Anterior cingulate cortex (tissue), 58 donors: ENCODE measurements at places on chromosomes 12 and 14.

DNA sequence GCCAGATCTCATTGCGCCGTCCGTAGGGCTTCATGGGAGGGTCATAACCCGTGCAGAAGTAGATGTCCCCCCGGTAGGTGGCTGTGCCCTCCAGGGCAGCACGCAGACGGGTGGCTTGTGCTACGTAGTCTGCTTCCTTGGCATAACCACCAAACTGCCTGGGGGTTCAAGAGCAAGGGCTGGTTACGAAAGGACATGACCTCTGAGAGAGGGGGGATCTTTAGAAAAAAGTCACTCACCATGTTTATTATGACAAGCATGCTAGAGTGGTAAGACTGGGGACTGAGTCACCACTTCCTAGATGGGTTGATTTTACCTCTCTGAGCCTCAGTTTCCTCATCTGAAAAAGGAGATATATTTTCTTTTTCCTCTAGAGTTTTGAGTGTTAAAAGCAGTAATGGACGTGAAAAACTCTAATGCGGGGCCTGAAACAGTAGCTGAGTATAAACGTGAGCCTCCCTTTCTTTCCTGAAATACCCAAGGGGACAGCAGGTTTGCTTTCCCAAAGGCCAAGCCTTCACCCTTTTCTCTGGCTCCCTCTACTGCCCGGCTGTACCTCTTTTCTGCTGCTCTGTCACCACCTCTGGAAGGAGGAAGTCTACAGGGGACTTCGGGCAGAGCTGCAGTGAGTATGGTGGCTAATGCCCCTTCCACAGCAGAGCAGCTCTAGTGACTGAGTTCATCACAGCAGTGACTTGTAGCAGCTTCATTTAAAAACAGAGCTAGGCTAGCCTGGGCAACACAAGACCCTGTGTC is 23.5 kb upstream of the GPRC5D start:
- no peak for DNase-seq

DNA sequence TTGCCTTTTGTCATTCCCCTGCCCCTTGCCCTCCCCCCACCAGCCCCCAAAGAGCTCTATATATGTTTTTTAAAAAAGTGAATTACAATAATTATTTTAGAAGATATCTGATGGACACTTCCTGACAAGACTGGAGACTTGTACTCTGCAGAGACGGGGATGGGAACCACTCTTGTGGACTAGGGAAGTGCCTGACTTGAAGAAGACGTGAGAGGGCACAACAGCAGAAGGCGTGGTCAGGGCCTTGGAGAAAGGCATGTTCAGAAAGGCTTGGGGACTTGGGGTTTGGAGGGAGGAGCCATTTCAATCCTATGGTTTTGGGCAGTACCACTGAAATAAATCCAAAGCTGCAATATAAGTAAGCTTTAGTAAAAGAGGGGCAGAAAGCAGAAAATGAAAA is 154.7 kb downstream of the APAF1 start:
- DNase-seq, result no peak

DNA sequence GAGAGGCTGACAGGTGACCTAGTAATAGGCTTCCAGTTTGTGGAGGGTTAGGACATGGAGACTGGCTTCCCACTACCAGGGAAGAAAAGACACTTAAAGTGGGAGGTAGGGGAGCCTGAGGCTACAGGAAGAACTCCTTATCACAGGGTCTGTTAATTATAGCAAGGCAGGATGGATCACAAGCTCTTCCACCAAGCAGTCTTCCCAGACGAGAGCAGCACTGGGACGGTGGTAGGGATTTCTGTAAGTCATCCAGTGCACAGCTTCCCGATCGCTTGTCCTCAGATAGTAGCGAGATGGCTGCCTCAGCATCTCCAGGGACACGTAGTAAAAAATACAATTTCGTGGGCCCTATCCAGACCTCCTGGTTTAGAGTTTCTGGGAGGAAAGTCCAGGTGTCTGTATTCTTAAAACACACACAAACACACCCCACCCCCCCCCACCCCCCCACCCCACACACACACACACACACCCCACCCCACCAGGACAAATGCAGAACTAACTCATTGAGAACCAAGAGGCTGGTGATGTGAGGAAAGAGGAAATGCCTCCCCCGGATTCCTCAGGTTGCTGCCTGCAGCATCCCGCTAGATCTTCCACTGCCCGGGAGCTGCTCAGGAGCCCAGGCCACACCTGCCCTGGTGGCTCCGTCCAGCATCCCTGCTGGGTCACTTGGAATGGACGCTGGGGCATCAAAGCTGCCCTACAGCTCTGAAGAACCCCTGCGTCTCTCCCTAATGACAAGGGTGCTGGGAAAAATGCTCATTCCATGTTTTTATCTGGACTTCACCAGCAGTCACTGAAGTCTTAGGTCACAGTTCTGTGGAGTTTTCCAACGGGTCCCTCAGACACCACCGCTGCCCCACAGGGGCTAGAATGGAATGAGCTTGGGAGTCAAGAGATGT is 307.2 kb downstream of the CACNA1C start:
- no peak for DNase-seq

DNA sequence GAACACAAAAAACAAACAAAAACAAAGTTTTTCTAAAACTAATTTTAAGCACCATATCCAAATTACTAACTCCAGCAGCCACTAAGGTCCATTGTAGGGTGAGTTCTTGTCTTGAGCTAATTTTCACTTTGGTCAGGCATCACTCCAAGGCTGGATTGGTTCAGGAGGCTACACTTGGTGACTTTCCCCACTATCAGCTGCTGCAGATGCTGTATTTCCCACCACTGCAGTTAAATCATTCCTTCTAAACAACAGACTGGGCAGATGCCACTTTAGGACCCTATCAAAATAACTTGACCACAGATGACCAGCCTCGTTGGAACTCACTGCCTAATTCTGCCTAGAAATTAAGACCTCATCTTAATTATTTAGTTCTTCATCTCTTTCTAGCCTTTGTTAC is 140.5 kb downstream of the SLC16A7 start:
- DNase-seq, result no peak

- no peak for DNase-seq
Measured at GRCh38 chr12:82862069-82862841, 175.5 kb downstream of the TMTC2 start.

GRCh38 chr12:84128117-84128991 is 784.2 kb downstream of the SLC6A15 start:
- DNase-seq, result no peak

DNA sequence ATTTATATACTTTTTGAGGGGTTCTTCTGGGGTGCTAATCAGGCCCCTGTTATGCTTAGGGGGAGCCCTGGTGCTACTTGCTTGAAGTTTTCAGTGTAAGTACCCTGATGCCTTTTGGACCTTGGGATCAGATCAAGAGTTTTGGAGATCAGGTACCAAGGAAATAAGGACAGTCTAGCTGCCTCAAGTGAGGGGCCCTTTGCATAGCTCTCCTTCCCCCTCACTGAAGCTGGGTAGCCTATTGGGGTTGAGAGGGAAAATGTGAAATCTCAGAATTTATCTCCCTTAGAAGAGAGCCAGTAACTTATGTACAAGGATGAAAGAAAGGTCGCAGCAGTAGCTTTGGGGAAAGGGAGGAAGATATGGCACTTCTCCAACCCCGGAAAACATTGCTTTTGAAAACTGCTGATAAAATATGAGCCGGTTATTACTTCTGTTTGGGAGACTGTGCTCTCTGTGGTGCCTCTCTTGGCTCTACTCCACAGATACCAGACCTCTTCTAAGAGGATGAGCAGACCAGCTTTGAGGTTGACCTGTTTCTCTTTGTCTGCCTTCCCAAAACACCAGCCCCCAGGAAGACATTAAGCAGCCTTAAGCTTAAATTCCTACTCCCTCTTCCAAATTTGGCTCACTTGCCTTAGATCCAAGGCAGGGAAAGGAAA is 8.8 kb upstream of the AMHR2 start:
- DNase-seq, result no peak

GRCh38 chr14:33781236-33781635 is 169.6 kb downstream of the EGLN3 start:
- no peak for DNase-seq

DNA sequence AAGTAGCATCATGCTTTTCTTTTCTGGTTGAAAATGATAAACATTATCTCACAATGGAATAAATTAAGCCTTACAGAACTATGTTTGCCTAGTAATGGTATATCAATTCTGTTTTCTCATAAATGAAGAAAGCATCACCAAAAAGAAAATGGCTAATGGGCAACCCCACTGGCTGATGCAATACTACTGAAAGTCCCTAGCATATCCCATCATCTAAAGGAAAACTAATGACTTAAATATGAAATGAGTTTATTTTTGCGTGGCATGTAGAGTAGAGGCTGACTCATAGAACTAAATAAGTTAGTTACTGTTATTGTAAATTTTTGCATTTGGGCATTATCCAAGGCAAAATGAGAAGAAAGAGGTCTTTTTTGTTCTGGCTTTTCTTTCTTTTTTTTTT is 1156.3 kb upstream of the SEL1L start:
- DNase-seq, result no peak

DNA sequence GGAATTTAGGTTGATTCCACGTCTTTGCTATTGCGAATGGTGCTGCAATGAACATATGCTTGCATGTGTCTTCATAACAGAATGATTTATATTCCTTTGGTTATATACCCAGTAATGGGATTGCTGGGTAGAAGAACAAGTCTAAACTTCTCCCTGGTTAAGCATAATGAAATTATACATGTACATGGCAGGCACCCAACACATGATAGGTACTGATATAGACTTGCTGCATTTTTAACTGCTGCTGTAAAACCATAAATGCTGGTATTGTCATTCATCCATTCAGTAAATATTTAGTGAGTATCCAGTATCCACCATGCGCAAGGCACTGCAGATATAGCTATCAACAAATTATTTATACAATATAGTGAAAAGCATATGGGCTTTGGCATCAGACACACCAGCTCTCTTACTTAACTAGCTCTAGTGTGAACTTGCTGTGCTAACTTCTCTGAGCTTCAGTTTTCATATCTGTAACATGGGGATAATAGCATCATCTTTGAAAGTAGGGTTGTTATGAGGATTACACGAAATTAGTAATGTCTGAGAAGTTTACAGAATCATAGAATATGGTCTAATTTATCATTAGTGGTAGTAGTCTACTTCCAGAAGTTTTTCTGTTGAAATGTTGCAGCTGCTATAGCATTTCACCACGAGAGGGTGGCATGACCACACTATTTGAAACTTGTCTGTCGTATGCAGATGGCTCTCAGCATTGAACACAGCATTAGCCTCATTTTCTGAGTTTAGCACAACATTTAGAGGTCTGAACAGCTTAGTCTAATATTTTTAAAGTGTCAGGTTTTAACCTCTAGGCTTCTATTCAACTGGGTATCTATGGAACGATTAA is 32.0 kb upstream of the SEL1L start:
- DNase-seq, result no peak

- peak; percentile 6 for DNase-seq
Measured at GRCh38 chr12:25653487-25654175, 100.5 kb upstream of the LMNTD1 start.

DNA sequence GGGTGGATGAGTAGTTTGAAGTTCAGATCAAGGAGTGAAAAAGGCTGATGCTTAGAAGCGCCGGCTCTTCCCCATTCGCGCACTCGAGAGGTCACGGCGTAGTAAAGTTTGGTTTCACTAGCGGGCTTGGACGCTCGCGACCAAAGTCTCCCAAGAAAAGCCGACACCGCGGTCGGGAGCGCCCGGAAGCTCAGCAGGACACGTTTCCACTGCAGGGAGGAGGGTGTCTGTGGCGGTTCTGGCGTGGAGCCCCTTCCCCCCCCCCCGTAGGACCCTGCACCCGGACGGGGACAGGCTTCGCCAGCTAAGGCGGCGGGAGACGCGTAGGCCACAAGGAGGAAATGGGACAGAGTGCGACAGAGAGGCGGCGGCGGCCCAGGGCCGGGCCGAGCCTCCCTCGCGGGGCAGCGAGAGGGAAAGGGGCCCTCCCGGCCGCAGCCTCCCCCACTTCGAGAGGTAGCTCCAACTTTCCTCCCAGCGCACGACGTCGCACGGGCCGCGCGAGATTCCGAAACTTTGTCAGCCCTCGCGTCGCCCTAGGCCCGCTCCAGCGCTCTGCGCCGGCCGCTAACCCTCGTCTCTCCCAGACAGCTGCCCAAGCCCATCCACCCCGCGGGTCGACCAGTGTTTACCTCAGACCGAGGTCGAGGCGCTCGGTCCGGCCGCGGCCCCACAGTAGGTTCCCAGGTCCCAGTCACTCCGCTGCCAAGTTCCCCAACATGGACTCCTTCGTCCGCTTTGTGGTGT is 480 bp downstream of the SCAF11 start:
- peak; percentile 59 for DNase-seq

GRCh38 chr14:93128725-93129459 is 13.2 kb upstream of the ITPK1 start:
- DNase-seq, result no peak

GRCh38 chr14:66140963-66141362 is 345.2 kb upstream of the CCDC196 start:
- no peak for DNase-seq

- DNase-seq, result no peak
Measured at GRCh38 chr12:64034901-64035576, 187.1 kb downstream of the KICS2 start.

DNA sequence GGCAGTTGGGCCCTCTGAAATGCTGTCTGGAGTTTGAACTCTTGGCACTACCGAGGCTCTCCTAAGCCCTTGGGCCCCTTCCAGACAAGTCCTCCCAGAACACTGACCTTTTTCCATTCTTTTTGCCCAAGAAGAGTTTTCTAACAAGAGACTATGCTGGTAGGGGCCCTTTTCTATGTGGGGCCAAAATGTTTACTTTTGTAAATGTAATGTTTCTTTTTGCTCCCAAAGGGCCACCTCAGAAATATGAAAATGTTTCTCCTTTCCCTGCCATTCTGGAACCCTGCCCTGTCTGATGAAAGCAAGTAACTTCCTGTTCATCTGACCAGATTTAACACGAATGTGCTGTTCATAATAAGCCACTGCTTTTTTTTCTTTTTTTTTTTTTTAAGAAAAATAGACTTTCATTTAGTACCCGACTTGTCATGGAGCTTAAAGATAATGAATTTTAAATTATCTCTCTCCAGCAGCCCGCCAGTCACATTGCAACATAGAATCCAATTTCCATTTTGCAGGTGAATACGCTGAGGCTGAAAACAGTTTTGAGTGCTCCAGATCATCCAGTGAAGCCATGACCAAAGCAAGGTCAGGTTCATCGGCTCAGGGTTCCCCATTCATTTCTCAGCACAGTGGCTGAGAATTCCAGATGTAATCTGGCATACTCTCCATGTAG is 169.9 kb downstream of the DPF3 start:
- no peak for DNase-seq

DNA sequence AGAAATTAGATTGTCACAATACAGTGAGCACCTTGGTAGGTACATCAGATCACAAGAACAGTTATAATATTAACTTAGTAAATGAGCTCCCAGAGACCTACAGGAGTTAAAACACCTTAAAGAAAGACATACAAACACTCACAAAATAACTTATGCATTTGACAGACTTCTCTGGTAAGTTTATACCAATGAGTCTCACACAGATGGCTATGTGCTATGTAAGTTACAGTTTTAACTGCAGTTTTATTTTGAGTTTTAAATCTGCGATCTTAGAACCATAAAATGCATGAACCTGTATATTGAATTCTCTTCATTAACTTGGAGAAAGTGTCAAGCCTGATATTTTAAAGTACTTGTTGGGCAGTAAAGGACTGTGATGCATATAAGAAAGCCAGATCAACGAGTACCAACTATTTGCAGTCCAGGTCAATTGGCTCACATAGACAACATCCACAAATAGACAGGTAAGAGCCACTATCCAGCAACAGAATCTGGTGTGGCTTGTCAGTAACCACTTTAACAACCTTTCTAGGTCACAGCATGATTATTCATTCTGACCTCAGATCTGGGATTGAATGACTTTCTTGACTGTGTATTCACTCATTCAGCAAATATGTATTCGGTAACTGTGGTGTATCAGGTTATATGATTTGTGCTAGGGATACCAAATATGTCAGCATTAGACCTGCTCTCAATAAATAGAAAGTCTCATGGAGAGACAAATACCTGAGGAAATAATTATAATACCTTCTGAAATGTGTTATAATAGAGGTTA is 856.6 kb upstream of the MGAT4C start:
- no peak for DNase-seq
